ENCODE measurements at places on chromosomes 12 and 14.

DNA sequence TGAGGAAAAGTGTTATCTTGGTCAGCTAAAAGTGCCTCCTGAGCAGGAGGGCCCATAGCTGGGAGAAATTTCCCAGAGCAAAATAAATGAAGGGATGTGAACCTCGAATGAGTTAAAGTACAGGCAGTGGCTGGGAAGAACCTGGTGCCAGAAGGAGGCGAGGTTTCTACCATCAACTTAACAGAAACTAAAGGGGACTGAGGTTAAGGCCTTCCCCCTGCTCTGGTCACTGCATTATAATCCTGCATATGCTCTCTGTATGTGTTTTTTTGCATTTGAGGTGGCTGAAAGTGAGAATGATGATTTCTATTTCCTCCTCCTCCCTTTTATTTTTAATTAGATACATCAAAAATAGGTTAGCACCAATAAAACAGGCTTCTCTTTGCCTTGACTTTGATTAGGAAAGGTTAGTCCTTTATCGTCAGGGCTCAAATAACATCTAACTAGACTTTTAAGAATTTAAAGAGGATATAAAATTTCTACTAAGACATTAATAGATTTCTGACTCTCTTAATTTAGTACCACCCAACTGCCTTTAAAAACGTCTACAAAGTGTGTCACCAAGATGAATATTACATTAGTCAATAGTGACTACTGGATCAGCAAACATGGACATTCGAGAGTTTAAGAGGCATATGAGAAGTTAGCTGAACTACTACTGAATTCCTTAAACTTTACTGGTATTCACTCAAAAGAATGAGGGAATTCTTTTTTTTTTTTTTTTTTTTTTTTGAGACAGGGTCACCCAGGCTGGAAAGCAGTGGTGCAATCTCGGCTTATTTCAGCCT, 49.2 kb downstream of the GALNT4 start:
- DNase-seq, result no peak

DNA sequence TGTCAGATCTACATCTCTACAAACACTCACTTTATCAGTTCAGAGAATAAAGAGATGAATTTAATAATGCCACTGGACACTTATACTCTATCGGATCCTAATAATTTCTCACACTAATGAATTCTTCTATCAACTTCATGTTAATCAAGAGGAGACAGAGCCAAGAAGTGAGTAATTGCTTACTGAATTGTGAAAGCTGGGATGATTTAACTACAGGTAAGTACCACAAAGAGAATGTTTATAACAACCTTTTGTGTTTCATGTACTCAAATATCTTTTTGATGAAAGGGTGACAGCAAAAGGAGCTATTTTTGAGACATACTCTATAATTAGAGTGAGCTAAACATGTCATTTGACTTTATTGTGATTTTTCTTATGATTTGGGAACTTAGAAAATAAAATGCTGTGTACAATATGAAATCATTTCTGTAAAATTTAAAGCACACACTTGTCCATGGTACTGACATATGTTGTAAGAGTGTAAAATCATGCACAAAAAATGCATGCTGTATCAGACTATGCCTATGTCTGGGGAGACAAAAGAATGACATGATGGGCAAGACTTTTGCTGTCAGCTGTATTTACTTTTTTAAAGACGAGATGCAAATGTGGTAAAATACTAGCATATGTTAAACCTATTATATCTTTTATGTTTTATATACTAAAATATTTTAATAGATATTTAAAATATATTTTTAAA, 361.2 kb downstream of the CCER1 start:
- DNase-seq, result no peak

DNA sequence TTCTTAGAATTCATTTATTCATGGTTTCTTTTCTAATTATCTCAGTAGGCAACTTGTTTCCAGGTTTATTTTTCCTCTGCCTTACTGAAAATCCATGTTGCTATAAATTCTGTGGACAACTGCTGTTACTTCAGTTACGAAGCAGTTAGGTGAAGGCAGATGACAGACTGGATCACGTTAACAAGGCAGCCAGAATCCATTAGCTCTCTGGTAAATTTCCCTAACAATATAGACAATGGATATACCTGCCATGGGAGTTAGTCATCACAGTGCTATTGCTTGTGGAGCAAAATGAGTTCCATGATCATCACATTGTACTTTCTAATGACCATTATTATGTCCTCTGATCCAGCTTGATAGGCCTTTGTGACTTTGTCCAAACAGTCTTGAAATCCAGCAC, 291.5 kb downstream of the NELL2 start:
- no peak for DNase-seq

DNA sequence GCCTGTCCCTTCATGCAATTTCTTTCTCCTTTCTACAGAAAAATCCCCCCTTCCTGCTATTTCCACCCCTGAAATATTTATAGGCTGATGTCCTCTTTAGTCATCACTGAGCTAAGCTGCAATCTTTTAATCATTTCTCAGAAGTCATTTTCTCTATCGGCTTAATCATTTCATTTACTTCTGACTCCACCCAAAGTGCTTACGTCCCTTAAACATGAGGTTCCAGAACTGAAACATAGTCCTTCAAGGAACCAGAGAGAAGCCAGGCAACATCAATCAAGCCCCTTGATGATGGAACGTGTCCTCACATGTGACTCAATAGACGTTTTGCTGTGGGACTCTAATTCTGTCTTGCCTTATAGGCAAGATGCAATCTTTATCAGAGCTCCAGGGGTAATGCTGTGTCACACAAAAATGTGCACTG, 148.7 kb upstream of the KRR1 start:
- DNase-seq, result no peak

GRCh38 chr14:34667007-34667406, 37.1 kb upstream of the SNX6 start:
- no peak for DNase-seq
